ENCODE measurements at places on chromosomes 3 and 15.
A peak's percentile ranks its signal among the peaks of the same experiment; 100 is the strongest.

GRCh38 chr15:90730290-90730689, 13.1 kb downstream of the BLM start:
- DNase-seq, result no peak

DNA sequence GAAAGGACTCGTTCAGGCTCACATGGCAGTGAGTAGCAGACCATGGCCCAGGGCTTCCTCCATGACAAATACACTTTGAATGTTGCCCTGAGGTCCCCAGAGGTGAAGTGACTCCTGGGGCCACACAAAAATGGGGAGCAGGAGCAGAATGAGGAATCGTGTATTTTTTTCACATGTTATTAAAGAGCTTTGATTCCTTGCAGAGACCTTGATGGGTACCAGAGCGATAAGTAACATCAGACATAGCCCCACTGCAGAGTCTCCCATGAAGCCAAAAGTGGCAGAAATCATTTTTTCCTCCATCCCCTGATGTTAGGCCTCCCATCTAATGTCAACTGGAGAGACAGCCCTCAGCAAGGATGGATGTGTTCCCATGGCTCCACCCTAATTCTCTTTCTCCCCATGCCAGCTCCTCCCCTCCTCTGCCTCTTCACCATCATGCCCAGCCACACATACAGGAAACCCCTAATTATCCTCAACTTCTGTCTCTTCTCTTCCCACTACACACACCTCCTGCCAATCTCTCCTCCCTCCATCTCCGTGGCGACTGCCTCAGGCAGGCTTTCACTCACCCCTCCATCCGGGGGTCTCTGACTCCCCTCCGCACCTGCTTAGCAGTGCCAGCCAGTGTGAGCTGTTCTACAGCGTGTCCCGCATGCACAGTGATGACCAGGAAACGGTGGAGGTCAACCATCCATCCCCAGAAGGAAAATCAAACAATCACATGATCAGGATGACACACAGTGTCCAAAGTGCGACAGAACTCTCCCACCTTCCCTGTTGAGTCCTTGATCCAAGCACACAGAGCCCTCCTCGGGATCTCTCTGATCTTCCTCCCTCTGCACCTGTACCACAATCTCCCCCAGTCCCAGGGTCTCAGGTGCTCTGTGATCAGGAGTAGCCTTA, 7.1 kb upstream of the SSUH2 start:
- DNase-seq, result no peak

DNA sequence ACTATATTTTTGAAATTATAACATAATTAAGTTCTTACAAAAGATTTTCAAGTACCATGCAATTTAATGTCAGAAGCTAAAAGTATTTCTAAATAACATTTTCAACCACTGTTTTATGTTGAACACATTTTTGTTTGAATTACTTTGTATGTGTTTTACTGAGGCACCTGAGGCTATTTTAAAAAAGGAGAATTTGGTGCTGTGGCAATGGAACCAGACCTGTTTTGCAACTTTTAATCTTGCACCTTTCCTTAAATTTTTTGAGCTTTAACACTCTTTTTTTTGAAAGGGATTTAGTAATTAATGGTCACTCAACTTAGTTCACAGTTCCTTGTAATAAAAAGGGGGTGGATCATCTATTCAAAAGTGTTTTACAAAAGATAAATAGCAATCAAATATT, 561.6 kb downstream of the ZBBX start:
- no peak for DNase-seq

GRCh38 chr15:42491539-42492225, 741 bp upstream of the ZNF106 start:
- DNase-seq, result no peak

GRCh38 chr3:100606894-100607512, 2.4 kb upstream of the ADGRG7 start:
- DNase-seq, result no peak

- no peak for DNase-seq
Observed at GRCh38 chr3:106275592-106275991, 406.8 kb upstream of the CBLB start.

DNA sequence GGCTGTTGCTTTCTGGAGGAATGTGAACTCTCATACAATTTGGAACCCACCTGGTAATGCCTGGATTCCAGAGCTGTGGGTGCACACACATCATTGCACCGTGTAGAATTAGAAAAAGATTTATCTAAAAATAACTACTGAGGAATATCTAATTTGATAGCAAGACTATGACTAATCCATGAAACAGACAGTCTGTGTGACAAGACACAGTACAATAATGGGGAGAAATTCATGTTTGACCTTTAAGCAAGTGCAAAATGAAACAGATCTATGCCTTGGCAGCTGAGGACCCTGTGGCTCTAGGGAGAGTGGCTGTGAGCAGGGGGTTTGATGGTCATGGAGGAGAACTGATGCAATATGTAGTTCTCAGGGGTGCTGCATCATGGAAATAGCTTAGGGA, 7.9 kb upstream of the DOCK3 start:
- no peak for DNase-seq

- DNase-seq, result no peak
Observed at GRCh38 chr3:159517105-159517504, 471.5 kb upstream of the IL12A start.

DNA sequence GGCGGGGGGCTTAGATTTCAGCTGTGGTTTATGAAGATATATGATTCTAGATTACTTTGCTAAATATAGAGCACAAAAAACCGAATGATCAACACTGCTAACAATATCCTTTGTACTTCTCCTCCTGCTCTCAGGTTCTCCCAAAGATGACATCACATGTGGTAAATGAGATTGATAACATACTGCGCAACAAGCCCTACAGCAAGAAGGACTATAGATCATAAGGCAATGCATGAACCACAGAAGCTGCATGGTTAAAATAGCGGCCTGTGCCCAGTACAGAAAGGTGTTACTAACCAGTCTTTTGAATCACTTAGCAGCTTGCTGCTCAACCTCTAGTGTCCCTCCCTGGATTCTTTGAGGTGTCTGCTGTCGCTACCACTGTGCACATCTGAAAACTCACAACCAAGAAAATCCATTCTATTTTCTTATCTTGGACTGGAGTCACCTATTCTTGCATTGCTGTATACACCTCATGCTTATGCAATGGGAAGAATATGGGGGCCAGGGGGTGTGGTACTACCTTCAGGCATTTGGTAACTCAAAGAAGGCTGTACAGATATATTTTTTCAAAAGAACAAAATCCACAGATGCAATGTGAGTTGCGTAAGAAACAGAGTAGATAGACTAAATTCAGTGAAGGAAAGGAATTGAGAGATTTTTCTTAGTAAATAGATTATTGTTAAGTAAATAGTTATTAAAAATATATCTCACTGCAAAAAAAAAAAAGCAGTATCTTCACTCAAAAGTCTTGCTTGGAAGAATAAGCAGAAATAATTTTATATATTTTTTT, 18.2 kb downstream of the SSR3 start:
- DNase-seq, result no peak

- DNase-seq, result peak; percentile 35
Observed at GRCh38 chr3:3200632-3201212, 21.2 kb upstream of the CRBN start.

- DNase-seq, result no peak
Observed at GRCh38 chr15:94480289-94480834, 249.0 kb downstream of the MCTP2 start.

DNA sequence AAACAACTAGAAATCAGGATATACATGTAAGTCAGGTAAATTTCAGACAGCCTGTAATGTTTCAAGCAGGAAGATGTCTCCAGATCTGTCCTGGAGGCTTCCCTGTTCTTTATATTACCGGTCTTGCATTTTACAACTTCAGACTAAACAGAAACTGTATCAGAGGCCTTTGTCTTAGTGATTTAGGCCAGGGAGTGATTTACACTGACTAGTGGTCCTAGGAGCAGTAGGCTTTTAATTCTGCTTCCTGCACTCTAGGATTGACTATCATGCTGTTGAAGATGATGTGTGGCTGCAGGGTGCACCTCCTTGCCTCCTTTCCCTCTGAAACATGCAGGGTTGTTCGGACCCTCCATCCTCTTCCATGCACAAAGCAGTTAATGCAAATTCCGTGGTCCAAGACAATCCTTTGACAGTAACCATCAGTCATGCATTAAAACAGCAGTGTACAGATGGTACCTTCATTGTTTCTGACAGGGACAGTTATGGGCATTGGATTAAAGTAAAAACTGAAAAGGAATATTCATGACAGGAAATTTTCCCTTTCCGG, 27.6 kb downstream of the CHRNA7 start:
- DNase-seq, result no peak

- no peak for DNase-seq
Observed at GRCh38 chr15:49187549-49188245, 17.6 kb downstream of the GALK2 start.

DNA sequence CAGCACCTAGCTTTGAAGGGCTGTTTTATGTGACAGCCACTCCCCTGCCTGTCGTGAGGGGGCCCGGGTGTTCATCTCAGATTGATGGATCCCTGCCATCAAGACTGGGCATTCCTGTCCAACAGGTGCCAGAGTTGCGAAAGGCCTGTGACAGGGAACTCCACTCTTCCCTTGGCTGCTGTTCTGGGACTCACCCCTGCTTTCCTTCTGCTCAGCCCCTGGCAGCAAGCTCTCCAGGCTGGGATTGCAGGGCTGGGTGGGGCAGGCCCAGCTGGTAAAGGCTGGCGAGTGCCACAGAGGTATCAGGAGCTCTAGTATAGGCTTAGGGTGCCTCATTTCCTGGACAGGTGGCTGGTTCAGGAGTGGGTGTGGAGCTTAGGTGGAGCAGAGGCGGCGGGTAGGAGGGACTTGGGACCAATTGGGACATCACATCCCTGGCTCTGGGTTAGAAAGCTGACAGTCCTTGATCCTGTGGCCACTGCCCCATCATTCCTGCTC, at the start of gene PLA2G4B:
Gene PLA2G4B (plus strand): TSS at position 448 of the 498 bp plus-strand sequence. CDS start 67 bp downstream, outside the sequence.
- DNase-seq, result no peak

DNA sequence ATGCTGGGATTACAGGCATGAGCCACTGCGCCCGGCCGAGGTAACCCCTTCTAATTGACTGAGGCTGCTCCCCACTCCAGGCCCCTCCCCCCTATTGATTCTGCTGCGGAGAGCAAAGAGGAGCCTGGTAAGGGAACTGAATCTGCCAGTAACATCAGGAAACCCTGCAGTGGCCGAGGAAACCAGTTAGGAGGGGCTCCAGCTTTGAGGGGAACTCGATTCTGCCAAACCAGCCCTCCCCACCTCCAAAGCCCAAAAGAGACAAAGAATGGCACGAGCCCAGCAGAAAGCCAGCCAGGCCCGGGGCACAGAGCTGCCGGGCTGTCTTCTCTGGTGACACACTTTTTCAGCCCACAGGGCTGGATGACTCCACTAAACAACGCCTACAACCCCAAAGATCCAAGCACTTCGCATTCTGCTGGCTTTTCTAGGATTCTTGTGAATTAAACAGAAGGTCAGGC, 15.0 kb upstream of the ACAD9 start:
- DNase-seq, result no peak

- DNase-seq, result no peak
Observed at GRCh38 chr3:156787001-156787400, 39.2 kb upstream of the LEKR1 start.

GRCh38 chr3:11384074-11384473, 111.9 kb downstream of the ATG7 start:
- DNase-seq, result no peak

- no peak for DNase-seq
Observed at GRCh38 chr3:124887932-124888298, 750 bp upstream of the ITGB5 start.

- DNase-seq, result peak; percentile 14
Observed at GRCh38 chr15:79184465-79184892, 93.9 kb upstream of the RASGRF1 start.

DNA sequence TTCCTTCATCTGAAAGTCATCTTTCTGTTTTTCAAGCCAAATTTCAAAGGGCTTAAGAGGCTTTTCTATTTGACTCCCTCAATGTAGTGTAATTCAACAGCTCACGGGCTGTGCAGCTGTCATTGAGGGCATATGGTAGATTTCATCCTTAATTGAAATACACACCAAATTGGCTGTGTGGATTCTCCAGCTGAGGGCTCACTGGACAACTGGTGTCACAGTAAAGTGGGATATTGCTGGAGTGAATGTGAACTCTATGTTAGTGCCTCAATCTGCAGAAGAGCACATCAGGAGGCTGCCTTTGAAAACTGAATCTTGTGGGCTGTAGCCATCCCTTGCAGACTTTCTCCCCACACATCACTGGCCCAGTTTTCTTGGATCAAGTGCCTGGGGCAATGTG, 120.1 kb downstream of the GALK2 start:
- DNase-seq, result no peak

DNA sequence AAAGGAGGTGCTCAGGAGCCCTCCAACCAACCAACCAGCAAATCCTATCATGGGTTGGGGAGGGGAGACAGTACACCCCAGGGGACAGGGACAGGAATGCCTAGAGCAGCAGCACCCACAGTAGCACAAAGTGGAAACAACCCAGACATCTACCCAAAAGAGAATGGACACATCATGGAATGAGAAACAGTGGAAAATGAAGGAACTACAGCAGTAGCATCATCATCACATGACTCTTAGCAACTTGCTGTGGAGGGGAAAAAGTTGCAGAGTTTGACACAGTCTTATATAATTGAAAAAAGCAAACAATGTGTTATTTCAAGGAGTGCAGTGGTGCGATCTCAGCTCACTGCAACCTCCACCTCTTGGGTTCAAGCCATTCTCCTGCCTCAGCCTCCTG, 11.0 kb downstream of the C3orf22 start:
- DNase-seq, result no peak

DNA sequence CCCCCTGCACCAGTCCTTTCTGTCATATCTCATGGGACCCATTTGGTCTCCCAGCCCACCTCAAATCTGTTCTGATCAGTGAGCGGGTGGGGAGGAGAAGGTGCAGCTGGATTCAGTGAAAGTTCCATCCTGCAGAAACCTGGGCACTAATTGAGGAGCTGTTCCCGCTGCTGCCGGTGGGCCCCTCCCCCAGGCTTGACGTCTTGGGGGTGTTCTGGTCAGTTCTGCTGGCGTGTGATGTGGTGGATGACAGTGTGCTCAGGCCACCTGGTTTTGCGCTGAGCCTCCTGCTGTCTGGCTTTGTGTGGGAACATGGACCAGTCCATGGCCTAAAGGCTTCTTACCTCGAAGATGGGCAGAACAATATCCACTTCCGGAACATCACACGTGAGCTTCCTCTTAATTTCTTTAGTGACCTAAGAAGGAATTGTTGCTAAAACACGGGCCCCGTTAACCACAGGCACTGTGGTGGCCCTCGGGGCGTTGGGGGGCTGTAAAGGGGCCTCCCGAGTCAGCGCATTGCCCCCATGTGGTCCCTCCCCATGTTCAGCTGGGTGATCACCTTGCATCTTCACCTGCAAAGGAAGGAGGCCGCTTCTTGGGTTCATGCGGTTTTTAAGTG, 59.7 kb downstream of the RGMA start:
- DNase-seq, result no peak

DNA sequence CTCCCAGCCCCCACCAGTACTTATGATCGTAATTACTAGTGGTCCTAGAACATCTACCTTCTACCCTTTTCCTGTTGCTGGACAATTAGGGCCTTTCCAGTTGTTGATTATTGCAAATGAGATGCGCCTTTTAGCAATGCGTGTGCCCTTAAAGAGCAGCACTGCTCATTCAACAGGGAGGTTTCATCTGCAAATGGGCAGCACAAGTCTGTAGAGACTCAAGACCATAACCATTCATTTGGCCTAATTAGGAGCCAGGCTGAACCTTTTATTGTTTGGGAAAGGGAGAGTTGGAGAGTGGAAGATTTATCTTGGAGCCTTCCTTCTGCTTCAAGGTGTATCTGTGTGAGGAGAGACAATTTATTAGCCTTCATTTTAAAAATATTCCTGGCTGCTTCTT, 42.3 kb downstream of the BOC start:
- DNase-seq, result no peak
